ENCODE measurements at places on chromosomes 5 and 9.

GRCh38 chr5:126070481-126070880 is 352.7 kb upstream of the GRAMD2B start:
- no peak for DNase-seq

DNA sequence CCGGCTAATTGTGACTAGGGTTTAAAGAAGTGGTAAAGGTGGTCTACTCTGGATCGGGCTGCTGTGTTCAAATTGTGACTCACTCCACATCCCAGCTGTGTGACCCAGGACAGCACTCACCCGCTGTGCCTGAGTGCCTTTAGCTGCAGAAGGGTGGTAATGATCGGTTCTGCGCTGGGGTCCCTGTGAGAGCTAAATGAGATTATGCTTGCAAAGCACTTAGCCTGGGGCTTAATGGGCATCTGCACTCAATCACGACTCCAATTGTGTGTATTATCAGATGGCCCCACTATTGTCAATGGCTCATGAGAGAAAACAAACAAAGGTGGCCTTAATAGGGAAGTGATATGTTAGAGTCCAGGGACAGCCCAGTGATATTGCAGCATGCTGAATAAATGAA is 25.1 kb upstream of the TBC1D2 start:
- DNase-seq = peak; percentile 95

DNA sequence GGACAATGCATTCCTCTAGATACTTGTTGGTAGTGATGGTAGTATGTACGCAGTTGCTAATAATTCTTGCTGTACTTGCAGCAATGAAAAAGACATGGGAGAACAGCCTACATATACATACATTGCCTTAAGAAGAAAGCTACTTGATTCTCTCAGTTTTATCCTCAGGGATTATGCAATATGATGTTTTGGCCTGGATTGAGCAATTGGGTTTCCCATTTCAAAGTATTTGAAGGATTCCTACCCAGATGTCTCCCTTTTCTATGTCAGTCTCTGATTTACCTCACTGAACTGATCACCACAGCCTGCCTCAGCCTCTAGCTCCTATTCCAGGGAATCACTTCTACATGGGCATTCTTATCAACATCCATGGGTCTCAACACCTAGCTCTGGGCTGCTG is 210.1 kb upstream of the CDH10 start:
- no peak for DNase-seq

- DNase-seq = no peak
These were observed 787.7 kb downstream of the CDH18 start for GRCh38 chr5:19200251-19200650.

DNA sequence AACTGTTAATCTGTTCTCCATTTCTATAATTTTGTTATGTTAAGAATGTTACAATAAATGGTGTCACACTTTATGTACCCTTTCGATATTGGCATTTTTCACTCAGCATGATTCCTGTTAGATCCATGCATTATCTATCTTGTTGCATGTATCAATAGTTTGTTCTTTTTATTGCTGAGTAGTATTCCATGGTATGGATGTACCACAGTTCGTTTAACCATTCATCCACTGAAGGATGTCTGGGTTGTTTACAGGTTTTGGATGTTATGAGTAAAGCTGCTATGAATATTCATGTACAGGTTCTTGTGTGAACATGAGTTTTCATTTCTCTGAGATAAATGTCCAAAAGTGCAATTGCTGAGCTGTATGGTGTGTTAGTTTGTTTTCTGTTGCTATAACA is 26.3 kb upstream of the CCDC112 start:
- no peak for DNase-seq

- no peak for DNase-seq
These were observed 166.9 kb upstream of the KLF9 start for GRCh38 chr9:70581214-70581954.

GRCh38 chr5:51846015-51846414 is 462.8 kb downstream of the ISL1 start:
- no peak for DNase-seq

DNA sequence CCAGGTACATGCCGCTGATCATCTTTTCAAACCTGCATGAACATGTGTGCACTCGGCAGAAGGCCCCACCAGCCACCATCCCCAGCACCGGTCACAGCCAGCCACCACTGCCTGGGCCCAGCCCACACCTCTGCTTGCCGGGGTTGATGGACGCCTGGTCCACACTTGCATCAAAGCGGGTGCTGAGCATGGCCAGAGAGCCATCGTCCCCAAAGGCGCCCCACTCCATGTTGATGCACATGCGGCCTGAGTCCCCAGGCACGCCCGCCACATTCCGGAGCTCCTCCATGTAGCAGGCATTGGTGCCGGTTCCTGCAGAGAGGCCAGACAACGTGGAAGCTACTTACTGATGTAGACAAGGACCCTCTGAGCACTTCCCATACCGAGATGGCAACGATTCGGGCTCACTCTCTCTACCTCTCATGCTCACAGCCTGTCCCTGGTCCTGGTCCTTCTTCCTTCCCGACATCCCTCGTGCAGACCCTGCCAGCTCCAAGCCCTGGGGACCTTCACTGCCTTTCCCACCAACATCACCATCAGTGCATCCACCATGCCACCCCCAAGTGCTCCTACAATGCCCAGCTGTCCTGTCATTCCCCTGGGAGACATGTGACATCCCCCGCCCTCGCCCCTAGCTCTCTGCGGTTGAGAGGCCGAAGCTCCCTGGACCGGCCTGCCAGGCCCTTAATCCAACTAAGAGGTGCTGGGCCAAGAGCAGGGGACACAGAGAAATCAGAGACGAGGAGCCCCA is 17.2 kb downstream of the HK3 start:
- DNase-seq = no peak

GRCh38 chr9:74369844-74370243 is 127.3 kb upstream of the RORB start:
- DNase-seq = no peak

DNA sequence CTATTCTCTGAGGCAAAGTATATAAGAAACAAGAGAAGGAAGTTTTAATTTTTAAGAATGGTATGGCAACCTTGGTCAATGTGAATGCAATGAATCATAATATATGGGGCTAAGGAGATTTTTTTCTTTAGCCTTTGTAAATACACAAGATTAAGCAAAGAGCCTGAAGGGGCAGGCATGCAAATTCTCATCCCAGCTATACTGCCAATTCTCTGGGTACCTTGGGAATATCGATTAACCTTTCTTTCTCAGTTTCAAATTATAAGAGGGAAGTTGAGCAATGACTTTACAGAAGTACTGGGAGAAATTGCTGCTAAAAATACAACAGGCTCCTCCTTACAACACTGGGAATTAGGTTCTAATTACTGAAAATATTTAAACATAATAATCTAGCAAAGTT is 97.5 kb downstream of the MRPS27 start:
- no peak for DNase-seq

Measured in NCI-H1417 treated with DMSO at 0.1 percent for 48 hours (cell line).